Activated T-helper 2 cell treated with anti-CD3 and anti-CD28 coated beads, Interferon-gamma antibody, Interleukin-2, Interleukin-4, amounts not matched to agents 10 μg/mL and 5 μg/mL and 100 μg/mL, durations not matched to agents 14 hours and 24 hours and 36 hours (primary cell): ENCODE measurements at places on chromosomes 3 and 15. TPM values are rescaled to one million over a fixed set of nuclear protein-coding genes. Genes with fewer than 3 reads are reported as not detected.

- H3K27me3 ChIP-seq = no peaks in the 10 kb centered on the region
- H3K27ac ChIP-seq = peak overlapping the region; percentile 76
- peak overlapping the region; percentile 7 for H3K4me3 ChIP-seq
These were observed 173.5 kb downstream of the TNIK start for GRCh38 chr3:171286580-171287249.

GRCh38 chr3:157754451-157754850, 251.2 kb upstream of the VEPH1 start:
- H3K27ac ChIP-seq = no peak overlapping the region
- H3K36me3 ChIP-seq = no peaks in the 10 kb centered on the region
- no peaks in the 10 kb centered on the region for H3K4me1 ChIP-seq
- no peaks in the 10 kb centered on the region for H3K27me3 ChIP-seq
- DNase-seq = no peak
- no peak overlapping the region for H3K4me3 ChIP-seq

- H3K27me3 ChIP-seq = peaks cover 4% of the 10 kb centered on the region
- peaks cover 2% of the 10 kb centered on the region for H3K4me1 ChIP-seq
- peaks cover 5% of the 10 kb centered on the region for H3K36me3 ChIP-seq
- no peak for DNase-seq
- H3K27ac ChIP-seq = no peak overlapping the region
- no peak overlapping the region for H3K4me3 ChIP-seq
These were observed 54.9 kb upstream of the SNRK start for GRCh38 chr3:43231276-43232000.

GRCh38 chr3:13192471-13193213, 119.4 kb upstream of the IQSEC1 start:
- no peak overlapping the region for H3K27ac ChIP-seq
- no peak for DNase-seq
- peaks cover 7% of the 10 kb centered on the region for H3K4me1 ChIP-seq
- H3K27me3 ChIP-seq = peaks cover 2% of the 10 kb centered on the region
- H3K4me3 ChIP-seq = no peak overlapping the region

GRCh38 chr3:193943200-193943599, 192.7 kb upstream of the HES1 start:
- H3K27me3 ChIP-seq = peaks cover 23% of the 10 kb centered on the region
- no peak for DNase-seq
- no peak overlapping the region for H3K4me3 ChIP-seq

Gene GRAMD2A
- not detected in 2 replicates for total RNA-seq

Gene IQGAP1
- total RNA-seq = 186 and 196 TPM in 2 replicates

Gene SAXO2
- 0.51 TPM in 1 of 2 replicates, not detected in the other for total RNA-seq
